Stomach (tissue), 19 donors: ENCODE measurements at places on chromosomes 12 and 14. TPM values are rescaled to one million over a fixed set of nuclear protein-coding genes. Genes with fewer than 3 reads are reported as not detected.

DNA sequence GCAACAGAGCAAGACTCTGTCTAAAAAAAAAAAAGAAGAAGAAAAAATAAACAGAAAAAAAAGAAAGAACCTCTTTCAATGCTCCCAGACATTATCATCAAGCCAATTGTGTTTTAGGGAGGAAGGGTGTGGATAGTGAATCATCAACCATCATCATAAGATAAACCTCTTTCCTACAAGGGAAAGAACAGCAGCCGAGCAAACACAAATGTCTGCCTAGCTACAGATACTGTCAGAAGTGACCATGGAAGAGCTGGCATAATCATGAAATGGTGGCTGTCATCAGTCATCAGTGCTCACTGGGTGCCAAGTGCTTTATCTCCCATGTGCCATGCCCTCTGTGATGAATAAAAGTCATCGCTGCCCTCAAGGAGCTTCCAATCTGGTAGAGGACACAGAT lies 46.6 kb downstream of the SLC17A8 start:
- no peak for DNase-seq

DNA sequence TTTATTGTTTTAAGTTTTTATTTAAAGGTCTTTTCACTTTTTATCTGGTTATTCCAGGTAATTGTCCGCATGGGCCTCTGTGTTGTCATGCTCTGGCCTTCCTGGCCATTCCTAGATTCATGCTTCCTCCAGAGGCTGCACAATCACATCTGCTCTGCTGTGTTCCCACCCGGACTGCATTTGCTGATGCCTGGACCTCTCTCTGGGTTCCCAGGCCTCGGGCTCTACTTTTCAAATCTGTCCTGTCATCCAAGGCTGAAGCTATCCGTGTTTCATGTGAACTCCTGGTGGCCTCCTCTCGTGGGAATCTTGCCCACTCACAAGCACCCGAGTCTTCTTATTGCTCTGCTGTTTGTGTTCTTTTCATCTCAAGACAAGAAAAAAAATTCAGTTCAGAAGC lies 16.1 kb upstream of the VDR start:
- DNase-seq: no peak

The SPX gene
- total RNA-seq: not detected

GRCh38 chr12:131893605-131894312 lies 663 bp upstream of the ULK1 start:
- DNase-seq: no peak

DNA sequence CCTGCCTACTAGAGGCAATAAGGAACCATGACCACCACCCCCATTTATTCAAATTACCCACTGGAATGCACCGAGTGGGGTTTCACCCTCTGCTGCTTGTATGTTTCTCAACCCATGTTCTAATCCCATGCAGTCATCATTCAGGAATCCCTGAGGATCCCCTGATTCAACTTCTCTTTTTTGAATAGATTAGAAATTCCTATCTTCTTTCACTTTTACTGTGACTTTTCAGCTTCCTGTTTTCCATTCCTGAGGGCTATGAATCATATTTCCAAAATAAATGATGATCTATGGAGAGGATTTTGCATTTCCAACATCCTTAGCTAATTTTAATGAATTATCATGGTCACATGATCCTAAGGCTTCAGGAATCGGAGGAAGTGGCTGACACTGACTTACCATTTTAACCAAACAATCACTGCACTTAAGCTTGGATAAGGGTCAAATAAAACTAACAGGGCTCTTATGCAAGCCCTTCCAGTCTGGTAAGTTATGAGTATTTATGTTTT lies 19.4 kb upstream of the P2RX4 start:
- peak; percentile 43 for DNase-seq

The MORN3 gene
- 0.55 TPM for total RNA-seq

- no peak for DNase-seq
Observed at GRCh38 chr12:104478396-104479122, 21.8 kb downstream of the CHST11 start.

DNA sequence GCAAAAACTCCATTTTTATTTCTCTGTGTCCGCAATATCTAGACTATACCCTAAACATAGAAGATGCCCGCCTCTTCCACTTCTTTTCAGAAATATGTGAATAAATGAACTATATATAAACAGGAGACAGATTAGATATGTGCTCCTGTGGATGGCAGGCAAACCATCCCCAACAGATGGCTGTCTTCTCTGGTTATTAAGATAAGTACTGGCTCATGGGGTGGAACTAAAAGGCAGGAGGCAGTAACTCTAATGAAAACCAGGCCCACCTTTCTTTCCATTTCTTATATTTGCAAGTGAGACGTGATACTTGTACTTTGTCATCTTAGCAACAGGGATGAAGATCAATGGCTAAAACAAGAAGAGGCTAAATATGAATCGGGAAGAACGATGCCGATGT lies 20.2 kb downstream of the E2F7 start:
- no peak for DNase-seq
